ENCODE measurements at places on chromosomes 1 and 21. TPM values are rescaled to one million over a fixed set of nuclear protein-coding genes. Genes with fewer than 3 reads are reported as not detected.

The FGR gene
- 12.1 TPM for total RNA-seq

GRCh38 chr1:79726911-79727310, 720.4 kb upstream of the ADGRL4 start:
- DNase-seq, result no peak

The SWT1 gene
- total RNA-seq, result 6.9 TPM

DNA sequence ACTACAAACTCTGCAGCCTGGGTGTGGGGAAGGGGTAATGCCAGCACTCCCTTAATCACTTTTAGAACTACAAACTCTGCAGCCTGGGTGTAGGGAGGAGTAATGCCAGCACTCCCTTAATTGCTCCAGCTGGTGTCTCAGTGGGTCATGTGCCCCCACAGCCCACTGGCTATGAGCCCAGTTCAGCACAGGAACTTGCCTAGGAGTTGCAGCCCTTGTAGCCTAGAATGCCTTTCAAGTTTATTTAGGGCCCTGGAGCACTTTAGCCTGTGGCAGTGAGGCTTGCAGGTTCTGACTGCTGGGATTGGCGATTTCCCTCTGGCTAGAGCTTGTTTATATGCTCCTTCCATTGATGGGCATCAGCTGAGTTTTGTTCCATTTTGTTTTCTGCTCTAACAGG, 17.1 kb downstream of the VN1R5 start:
- DNase-seq, result no peak

DNA sequence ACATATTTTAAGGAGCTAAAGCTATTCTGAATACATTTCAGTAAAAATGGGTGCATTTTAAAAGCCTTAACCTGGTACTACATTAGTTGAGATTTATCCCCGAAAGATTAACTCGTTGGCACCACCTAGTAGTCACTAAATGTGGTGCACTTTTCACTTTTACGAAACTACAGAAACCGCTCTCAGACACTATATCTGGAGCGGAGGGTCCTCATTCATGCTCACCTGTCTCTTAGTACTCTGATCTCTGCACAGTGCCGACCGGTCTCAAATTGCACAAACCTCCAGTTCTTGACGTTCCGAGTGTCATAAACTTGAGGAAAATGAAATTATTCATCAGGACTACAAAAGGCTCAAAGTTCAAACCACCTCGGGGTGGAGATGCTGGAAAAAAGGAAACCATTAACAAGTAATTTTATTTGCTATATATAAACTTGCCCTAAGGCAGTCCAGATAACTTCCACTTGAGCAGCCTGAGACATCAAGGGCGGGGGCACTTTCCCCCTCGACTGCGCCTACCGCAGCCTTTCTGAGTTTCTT, 722 bp downstream of the LZIC start:
- no peak for DNase-seq

- DNase-seq, result no peak
Observed at GRCh38 chr1:75067975-75068374, 66.2 kb upstream of the LHX8 start.

The TAL1 gene
- total RNA-seq, result 12.3 TPM

- DNase-seq, result no peak
Observed at GRCh38 chr1:101237229-101237837, 514 bp downstream of the S1PR1 start.

The HRNR gene
- not detected for total RNA-seq

DNA sequence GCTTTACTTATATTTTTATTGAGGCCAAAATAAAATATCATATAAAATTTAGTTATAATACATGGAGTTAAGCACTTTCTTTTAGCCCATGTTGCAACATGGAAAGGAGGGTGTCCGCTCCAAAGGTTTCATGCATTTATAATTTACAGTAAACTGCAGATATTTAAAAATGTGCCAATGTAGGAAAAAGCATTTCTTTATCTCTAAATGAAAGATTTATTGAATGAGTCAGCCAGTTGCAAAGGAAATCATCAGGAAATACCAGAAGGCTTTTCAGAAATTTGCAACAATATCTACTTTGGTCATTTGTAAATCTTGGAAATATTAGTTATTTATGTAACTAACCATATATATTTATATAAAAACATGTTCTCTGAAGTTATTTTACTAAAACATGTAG, 12.1 kb downstream of the ATP6V1G3 start:
- DNase-seq, result no peak

DNA sequence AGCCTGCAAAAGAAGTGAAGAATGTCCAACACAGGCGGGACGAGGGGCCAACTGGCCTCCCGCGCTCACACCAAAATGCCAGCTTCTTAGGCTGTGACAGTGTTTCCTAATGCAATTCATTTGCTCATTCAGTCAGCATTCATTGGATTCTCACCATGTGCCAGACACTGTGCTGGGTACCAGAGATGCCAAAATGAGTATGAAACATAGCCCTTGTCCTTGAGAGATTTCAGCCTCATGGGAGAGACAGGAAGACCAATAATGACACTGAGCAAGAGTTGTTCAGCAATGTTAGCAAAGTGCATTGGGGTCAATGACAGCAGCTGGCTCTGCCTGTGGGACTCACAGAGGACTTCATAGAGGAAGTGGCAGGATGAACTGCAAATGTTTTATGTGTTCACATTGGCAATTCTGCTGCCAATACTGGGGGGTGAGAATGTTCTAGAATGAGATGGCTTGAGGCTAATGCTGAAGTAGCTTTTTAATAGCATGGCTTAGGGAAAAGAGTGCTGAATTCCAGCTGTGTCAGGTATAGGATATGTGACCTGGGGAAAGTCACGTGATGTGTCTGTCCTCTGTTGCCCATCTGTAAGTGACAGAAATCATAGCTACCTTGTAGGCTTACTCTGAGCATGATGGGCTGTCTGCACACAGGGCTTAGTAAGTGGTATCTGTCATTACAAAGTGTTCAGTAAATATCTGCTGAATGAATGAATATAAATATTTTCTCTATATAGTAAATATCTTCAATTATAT, 58.3 kb upstream of the KIF26B start:
- DNase-seq, result no peak

The NBPF12 gene
- 16.9 TPM for total RNA-seq

DNA sequence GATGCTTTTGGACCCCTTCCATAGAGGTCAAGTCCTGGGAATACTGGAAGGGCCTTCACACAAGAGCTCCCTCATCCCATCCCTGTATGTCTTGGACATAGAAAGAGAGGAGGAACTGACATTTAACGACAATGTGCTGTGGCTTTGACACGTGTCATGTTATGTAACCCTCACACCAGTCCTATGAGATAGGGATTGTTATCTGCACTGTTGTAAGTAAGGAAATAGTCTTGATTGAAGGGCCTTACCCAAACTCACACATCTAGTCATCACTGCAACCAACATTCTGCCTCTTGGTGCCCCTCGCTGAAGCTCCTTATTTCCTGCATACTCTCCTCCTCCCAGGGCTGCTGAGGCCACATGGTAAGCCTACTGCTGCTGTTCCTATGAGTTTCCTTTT, 63.7 kb upstream of the ANGPTL1 start:
- no peak for DNase-seq

DNA sequence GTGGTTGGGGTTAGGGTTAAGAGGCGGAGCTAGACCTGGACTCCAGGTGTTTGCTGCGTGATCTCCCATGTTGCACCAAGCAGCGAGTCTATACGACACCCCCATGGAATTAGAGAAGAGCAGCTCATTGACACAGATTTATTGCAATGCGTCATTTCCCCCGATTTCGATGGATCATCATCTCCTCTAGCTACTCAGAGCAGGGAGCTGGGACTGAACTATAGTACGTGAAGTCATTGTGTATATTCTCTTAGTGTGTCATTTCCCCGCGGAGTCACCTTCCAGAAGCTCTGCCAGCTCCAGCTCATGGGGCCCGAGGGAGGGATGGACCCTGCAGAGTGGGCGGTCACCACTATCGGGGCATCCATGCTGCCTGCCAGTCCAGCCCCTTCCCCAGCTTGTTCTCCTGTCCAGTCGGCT, 7.5 kb upstream of the C2CD2 start:
- no peak for DNase-seq

DNA sequence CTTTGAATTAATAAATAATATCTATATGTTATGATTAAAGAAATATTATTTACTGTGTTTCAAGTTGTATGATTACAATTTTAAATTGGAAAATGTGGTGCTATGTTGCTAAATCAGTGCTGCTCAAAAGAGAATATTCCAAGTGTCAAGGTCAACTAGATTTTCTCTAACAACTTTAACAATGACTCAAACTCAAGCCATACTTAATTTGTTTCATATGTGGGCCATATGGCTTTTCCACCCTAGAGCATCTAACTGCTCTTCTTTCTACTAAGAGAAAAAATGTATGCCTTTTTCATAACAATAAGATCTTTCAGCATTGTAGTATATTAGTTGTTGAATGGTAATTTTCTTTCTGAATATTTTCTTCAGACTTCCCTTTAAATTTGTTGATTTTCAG, 8.3 kb upstream of the SYT14 start:
- DNase-seq, result no peak

The PLCH2 gene
- total RNA-seq, result 0.71 TPM

GRCh38 chr1:230849451-230850224, 18.7 kb downstream of the C1orf198 start:
- peak; percentile 90 for DNase-seq

GRCh38 chr1:38456531-38456876, 403.1 kb downstream of the RRAGC start:
- no peak for DNase-seq

The ADCY10 gene
- total RNA-seq, result 0.24 TPM

The SHISAL2A gene
- 0.88 TPM for total RNA-seq

GRCh38 chr1:183808296-183809027, 3.5 kb downstream of the RGL1 start:
- DNase-seq, result no peak

The S100A5 gene
- total RNA-seq, result not detected

All from aorta (tissue), 5 donors.